Activated T-helper 2 cell treated with anti-CD3 and anti-CD28 coated beads, Interferon-gamma antibody, Interleukin-2, Interleukin-4, amounts not matched to agents 10 μg/mL and 5 μg/mL and 100 μg/mL, durations not matched to agents 14 hours and 24 hours and 36 hours (primary cell): ENCODE measurements at places on chromosomes 11 and 22. TPM values are rescaled to one million over a fixed set of nuclear protein-coding genes. Genes with fewer than 3 reads are reported as not detected.

- DNase-seq: no peak
- no peaks in the 10 kb centered on the region for H3K4me1 ChIP-seq
- no peak overlapping the region for H3K27ac ChIP-seq
- H3K36me3 ChIP-seq: no peaks in the 10 kb centered on the region
- H3K27me3 ChIP-seq: no peaks in the 10 kb centered on the region
- H3K4me3 ChIP-seq: no peak overlapping the region
Measured at GRCh38 chr22:35731321-35731720, 13.6 kb downstream of the APOL5 start.

DNA sequence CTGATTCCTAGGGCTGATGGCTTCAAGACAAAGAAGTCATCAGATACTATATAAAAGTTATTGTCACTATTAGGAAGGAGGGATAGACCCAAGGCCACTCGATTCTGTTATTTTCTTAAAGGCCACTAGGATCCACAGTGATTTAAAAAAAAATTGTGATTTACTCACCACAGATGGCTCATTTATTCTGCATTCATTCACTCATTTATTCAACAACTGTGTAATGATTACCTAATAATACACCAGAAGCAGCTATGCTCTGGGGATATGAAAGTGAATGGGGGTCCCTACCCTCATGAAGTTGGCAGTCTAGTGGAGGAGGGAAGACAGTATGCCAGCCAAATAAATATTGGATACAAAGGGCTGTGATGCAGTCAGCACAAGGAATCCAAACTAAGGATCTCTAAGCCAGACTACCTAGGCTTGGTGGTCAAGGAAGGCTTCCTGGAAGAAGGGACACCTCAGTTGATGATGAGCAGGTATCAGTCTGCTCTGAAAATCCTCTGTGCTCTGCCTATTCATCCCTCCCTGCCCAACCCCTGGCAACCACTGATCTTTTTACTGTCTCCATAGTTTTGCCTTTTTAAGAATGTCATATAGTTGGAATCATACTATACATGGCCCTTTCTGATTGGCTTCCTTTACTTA lies 110.5 kb downstream of the NAT10 start:
- H3K4me1 ChIP-seq: peaks cover 23% of the 10 kb centered on the region
- DNase-seq: no peak
- H3K4me3 ChIP-seq: no peak overlapping the region

EXPH5 gene
- 1.2 and 1.8 TPM in 2 replicates for total RNA-seq

SLC22A8 gene
- total RNA-seq: not detected in 2 replicates

FADS3 gene
- 22.1 and 24.1 TPM in 2 replicates for total RNA-seq
